Activated naive CD4-positive, alpha-beta T cell (primary cell): ENCODE measurements at places on chromosomes 6 and 20.

DNA sequence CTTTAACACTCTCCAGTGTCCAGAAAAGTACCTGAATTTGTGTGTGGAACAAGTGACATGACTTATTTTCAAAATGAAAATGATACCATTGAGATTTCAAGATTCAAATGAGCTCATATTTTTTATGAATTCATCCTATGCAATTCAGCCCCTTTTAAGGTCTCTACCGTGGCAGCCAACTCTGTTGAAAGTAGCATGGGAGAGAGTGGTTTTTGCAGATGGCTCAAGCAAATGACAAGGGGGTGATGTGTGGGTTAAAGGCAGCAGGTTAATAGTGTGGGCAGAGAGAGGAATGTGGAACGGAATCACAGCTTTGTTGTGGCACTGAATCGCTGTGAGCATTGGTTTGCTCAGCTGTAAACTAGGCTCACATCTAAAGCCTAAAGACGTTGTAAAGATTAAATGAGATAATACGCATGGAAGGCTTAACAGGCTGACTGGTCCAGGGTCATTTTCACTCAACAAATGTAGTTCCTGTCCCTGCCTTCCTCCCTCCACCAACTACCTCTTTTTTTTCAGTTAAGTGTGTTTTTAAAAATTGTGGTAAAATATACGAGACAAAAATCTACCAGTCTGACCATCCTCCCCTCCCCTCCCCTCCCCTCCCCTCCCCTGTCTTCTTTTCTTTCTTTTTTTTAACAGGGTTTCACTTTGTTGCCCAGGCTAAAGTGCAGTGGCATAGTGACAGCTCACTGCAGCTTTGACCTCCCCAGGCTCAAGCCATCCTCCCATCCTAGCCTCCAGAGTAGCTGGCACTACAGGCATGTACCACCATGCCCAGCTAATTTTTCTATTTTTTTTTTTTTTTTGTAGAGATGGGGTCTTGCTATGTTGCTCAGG, 114.7 kb upstream of the ZNF217 start:
- no peak for DNase-seq

DNA sequence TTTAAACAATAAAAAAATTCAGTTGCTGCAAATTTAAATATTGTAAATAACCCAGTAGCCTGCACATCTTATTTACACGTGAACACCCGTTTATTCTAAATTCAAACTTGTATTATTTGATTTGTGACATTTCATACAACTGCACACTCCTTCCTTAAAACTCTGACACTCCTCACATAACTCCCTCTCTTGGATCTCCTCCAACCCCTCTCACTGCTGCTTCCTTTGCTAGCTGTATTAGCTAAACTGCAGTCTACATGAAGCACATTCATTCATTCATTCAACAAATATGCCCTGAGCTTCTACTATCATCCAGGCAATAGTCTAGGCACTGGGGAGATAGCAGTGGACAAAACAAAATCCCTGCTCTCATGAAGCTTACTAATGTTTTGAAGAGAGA, 47.0 kb downstream of the FBXL4 start:
- DNase-seq: no peak

GRCh38 chr6:45422503-45423110, 44.9 kb upstream of the SUPT3H start:
- peak; percentile 34 for DNase-seq

GRCh38 chr6:5280920-5281319, 19.6 kb downstream of the FARS2 start:
- DNase-seq: no peak

DNA sequence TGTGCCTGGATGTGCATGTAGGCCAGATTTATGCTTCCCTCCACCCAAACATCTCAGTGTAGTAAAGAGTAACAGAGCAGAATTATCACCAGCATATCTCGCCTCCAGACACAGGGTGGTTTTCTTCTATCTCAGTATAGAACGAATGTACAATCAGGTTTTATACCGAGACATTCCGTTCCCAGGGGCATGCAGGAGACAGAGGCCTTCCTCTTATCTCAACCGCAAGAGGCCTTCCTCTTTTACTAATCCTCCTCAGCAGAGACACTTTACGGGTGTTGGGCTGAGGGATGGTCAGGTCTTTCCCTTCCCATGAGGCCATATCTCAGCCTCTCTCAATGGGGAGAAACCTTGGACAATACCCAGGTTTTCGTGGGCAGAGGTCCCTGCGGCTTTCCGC, 36.4 kb upstream of the MC3R start:
- DNase-seq: no peak

DNA sequence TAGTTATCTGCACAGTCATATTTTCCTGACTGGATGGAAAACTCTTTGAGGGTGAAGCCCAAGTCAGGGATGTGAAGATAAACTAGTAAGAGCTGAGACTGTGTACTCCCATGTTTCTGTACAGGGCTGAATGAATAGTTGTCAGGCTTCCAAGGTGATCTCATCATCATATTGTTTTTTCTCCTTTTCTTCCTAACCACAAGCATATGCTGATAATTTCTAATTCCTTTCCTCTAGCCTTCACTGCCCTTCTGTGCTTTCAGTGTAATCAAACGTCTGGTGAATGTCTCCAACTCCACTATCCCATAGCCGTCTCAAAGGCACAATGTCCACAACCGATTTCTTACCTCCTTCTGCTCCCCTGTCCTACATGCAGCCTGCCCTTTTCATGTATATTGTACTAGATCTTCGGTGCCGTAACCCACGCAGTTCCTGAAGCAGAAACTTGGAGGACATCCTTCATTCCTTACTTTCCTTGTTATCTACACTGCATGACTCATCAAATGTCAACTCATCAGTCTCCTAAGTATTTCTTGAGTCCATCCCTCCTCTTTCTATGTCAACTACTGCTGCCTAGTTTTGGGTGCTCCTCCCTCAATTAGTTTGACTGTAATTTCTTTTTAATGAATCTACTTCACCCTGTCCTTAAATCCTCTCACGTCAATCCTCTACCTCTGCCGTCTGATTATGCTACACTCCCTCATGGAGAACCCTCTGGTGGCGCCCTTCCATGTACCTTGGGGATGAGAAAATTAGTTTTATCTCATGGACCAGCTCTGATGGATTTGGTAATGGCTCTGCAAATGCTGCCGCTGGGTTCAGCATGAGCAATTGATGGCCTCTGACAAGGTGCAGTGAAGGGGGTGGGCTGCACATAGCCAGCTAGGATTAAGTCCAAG, 21.9 kb downstream of the NCOA7 start:
- DNase-seq: no peak

GRCh38 chr6:128124713-128125112, 223.9 kb upstream of the THEMIS start:
- no peak for DNase-seq

DNA sequence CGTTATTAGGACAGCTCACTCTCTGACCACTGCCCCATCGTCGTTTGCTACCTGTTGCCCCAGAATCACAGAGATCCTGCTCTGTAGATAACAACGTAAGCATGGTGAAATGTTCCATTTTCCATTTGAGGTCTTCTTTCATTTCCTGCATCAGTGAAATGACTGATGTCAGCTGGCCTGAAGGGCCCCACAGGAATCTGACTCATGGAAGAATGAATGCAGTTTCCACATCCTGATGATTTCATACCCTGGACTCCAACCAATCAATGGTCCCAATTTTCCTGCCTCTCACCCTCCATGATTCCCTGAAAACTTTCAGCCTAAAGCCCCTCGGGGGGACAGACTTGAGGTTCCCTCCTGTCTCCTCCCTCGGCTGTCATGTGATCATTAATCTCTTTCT, 394.4 kb upstream of the CDH4 start:
- DNase-seq: no peak

- DNase-seq: no peak
Observed at GRCh38 chr20:3741836-3742458, 9.5 kb downstream of the HSPA12B start.

DNA sequence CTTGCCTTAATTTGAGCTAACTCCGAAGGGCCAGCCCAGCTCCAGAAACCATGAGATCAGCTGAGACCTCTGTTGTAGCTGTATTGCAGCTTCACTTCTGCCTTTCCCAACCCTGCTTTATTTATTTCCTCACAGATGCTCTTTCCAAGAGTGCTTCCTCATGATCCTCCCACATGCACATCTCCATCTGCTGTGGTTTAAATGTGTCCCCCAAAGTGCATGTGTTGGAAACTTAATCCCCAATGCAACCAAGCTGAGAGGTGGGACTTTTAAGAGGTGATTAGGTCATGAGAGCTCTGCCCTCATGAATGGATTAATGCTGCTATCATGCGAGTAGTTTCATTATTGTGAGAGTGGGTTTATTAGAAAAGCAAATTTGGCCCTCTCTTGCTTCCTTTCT, 164.4 kb upstream of the TAB2 start:
- no peak for DNase-seq

- no peak for DNase-seq
Observed at GRCh38 chr20:3239026-3239866, at the start of gene SLC4A11. SLC4A11 (minus strand) TSS chr20:3239190; CDS start chr20:3239137, 53 bp downstream.

- DNase-seq: no peak
Observed at GRCh38 chr6:32047539-32047854, 9.3 kb downstream of the CYP21A2 start.

- DNase-seq: no peak
Observed at GRCh38 chr20:48813930-48814546, 13.8 kb downstream of the PREX1 start.

DNA sequence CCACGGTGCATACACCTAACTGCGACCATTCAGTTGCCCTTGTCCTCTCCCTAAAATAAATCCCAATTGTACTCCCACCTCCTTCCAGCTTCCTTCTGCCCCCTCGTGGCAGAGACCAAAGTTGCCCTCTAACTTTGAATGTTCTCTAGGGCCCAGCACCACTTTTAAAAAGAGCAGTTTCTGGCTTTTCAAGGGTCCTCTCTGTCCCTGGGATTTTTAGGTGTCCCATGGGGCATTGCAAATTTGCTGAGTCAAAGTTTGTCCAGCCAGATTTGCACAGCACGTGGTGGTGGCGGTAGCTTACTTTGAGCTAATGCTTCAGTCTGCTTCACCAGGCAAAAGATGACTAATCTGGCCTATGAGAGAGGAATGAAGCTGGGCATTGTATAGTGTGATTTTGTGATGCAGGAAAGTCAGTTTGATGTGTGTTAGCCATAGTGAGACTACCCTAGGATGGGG, 100.2 kb downstream of the PERP start:
- no peak for DNase-seq

DNA sequence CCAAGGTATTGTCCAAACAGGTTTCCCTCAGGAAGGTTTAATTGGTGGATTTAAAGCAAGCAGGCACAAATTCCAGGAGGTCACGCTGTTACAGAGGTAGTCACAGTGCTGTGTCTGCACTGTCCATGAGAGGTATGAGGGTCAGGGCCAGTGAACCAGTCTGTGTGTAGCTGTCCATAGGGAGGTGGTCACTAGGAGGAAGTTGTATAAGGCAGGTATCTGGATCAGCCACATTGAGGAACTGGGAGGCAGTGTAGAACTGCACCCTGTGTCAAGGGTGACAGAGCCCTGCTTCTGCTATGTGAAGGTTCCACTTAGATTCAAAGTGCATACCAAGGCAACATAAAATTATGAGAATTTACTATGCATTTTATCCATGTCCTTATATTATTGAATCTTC, 73.3 kb downstream of the MAP3K4 start:
- no peak for DNase-seq

GRCh38 chr20:51796340-51796739, 6.0 kb downstream of the SALL4 start:
- DNase-seq: no peak

DNA sequence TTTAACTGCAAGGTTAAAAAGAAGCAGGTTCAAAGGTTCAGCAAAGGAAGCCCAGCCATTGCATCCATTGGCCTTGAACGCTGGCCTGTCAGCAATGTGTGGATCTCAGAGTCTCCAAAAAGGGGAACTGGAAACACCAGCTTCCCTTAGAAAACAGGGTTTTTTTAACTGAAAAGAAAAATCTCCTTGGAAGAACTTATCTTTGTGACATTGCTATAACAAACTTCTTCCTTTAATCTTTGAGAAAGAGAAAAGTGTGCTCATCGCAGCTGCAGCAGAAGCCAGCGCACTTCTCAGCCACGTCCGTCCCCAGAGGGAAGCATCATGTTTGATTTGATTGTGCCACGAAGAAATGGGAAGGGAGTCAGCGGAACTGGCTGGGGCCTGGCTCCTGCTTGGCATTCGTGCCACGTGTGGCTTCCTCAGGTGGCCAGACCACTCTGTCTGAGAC, 215.0 kb downstream of the SYNDIG1 start:
- no peak for DNase-seq

DNA sequence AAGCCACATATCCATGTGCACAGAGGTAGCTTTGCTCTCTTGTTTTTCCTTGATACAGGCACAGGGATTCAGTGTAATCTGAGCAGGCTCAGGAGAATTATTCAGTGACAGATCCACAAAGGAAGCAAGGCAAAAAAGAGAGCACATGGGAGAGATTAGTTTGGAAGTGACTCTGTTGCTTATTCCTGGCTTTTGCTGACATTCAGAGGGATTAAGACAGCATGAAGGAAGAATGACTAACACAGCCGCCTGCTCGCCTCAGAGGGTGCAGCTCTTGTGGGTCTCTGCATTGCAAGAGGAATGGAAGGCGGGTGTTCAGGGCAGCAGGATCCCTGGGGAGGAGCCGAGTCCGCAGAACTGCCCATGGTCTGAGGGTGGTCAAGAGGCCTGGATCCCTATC, 203.4 kb upstream of the KCNQ5 start:
- no peak for DNase-seq

DNA sequence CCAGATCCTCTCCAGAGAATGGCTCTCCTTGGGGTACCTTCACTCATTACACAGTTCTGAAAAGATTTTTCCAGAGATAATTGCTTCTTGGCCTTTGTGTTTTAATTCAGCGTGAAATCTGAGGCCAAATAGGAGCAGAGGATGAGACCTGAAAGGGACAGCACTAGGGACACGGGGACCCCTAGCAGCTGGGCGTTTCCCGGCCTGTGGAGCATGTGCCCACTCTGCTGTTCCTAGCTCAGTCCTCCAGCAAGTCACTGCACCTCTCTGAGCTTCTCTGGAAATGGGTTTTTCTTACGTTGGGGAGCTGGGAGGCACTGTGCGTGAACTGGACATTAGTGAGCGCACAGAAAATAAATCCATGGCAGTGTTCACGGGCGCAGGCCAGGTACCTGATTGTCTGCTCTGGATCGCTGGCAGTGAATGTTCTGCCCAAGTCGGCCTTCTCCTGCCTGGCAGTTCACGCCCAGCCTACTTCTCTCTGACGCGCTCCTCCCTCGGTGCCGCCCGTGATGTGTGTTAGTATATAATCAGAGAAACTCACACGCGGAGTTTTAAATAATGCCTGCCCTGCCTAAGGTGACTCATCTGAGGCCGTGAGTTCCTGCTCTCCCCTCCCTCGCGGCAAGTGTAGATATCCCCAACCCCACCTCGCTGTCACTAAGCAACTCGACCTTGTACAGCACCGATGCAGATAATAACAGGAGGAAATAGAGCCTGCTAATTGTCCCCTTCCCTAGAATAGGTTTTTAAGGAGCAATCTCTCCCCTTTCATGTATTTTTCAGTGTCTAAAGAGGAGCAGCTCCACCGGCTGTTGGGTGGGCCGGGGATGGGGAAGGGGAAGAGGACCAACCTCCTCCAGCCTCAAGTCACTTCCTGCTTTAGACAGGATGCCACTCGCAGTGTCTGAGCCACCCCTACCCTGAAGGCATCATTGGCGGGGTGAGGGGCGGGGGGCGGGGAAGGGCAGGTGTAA, 2.7 kb upstream of the TUBB2A start:
- DNase-seq: peak; percentile 28
